ENCODE measurements at places on chromosomes 4 and X.

DNA sequence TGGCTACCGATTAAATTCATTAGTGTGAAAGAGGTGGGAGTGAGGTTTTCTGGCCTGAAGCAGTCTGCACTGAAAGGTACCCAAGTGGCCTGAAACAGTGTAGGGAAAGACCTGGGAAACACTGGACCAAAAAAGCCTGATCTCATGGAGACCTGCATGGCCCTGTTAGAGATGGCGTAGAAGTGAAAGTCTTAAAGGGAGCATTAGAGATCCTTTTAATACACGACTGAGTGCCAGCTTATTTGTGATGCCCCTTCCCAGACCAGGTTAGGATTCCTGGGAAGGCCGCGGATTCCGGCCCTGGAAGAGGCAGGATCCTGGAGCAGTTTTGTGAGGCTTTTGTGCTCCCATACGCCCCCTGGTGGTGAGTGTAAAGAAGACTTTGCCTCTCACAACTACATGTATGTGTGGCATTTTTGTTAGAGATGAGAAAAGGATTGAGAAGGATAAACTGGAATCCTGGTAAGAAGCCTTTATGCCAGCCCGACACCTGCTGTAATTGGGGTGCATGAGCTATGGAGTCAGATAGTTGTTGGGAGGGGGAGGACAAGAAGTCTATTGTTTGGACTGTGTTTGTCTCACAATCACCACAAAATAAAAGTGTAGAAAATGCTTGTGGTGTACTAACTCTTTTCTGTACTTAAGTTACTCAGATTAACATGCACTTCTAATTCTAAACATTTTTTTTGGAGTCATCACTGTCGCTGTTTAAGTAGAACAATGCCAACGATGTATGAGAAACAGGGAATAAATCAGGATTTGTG lies 54.0 kb downstream of the JADE1 start:
- DNase-seq = peak; percentile 69

DNA sequence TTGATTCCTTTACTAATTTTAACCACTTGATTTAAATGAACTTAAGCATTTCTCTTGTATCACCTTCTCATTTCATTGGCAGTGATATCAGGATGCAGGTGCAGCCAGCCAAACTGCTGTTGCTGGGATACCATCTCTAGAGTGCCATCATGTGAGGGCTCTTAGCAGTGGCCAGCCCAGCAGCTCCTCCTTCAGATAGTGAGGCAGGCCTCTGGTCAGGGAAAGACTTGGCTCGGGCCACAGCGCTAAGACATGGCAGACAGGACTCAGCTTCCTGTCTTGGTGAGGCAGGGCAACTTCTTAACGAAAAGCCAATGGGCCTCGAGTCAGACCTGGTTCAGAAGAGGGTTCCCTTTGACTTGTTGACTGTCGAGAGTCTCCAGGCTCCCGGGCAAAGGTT lies 50.0 kb downstream of the NOP14 start:
- no peak for DNase-seq

- no peak for DNase-seq
These were observed 245.9 kb upstream of the GIMD1 start for GRCh38 chr4:106614441-106614840.

- no peak for DNase-seq
These were observed 1511.0 kb upstream of the ADGRL3 start for GRCh38 chr4:59689149-59689548.

GRCh38 chrX:140713174-140713539 lies 3.6 kb downstream of the LINC00632 start:
- no peak for DNase-seq

Measured in activated CD8-positive, alpha-beta memory T cell treated with anti-CD3 and anti-CD28 coated beads, Interleukin-2, amount 50 U/mL, for 4 hours (primary cell).